ENCODE measurements at places on chromosomes 13 and 19.

GRCh38 chr19:38786572-38787265 is 2.3 kb upstream of the LGALS7B start:
- no peak for DNase-seq

GRCh38 chr13:74111399-74111798 is 22.8 kb downstream of the KLF12 start:
- no peak for DNase-seq

GRCh38 chr13:65336916-65337315 is 1893.2 kb downstream of the PCDH9 start:
- no peak for DNase-seq

DNA sequence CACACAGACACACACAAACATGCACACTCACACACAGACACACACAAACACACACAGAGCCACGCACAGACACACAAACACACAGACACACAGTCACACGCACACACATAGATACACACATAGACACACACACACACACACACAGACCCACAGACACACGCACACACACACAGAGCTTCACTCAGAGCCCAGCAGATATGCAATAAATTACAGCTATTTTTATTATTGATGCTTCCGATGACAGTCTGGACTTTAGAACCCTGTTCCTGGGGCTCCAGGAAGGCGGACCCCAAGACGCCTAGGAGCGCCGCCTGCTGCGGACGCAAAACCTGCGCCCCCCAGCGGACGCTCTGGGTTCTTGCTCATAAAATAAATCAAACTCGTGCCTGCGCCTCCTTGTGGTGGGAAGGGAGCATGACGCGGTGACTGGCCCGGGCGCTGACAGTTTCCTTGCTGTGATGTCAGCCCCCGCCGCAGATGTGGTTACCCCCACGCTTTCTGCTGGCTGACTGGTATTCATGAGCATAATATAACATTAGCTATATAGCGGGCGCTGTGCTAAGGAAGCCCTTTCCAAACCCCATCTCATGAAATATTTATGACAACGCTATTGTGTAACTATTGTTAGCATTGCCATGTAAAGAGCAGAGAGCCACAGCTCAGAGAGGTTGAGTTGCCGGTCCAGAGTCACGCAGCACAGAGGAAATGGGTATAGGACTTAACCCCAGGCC is 64.4 kb upstream of the TM9SF2 start:
- peak; percentile 82 for DNase-seq

- DNase-seq = no peak
These were observed 8.9 kb upstream of the AMER2 start for GRCh38 chr13:25180775-25181537.

DNA sequence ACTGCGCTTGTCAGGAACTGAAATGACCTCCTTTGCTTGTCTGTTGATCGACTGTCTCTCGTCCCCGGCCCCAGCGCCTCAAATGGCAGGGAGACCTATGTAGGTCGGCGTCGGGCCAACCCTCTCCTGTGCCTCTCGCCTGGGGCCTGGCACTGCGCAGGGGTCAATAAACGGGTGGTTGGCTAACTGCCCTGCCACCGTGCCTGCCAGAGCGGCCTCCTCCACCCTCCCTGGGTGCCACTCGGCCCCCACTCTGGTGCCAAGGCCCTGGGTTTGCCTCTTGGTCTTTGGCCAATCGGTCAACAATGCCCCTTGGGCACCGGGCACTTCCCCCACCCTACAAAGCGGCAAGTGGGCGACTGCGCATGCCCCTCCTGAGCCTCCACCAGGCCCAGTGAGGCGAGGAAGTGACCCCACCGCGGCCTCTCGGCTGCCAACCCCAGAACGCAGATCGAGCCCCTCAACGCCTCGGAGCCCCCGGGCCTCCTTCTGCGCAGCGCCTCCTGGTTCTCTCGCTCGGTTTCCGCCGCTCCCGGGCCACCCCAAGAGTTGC is 1.1 kb downstream of the KEAP1 start:
- DNase-seq = peak; percentile 66

- no peak for DNase-seq
These were observed 463.9 kb upstream of the MIR17HG start for GRCh38 chr13:90883592-90883991.

GRCh38 chr19:37989855-37990254 is 82.8 kb downstream of the SIPA1L3 start:
- no peak for DNase-seq

DNA sequence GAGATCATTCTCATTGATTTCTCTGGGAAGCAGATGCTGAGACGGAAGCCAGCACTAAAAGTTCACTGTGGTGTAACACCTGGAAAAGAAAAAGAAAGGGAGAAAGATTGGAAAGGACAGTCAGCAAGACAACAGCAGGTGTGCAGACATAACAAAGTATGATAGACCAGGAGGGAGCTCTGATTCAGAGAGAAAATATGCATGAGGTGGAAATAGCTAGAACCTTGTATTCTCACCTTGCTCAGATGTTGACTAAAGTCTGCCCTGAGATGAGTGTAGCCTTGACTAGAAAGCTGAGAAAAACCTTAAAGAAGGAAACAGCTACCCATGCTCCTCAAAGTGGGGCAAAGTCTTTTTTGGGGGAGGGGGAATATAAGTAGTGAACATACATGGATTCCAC is 1711.8 kb downstream of the EFNB2 start:
- no peak for DNase-seq

GRCh38 chr13:85321734-85322133 is 477.5 kb downstream of the SLITRK6 start:
- DNase-seq = no peak

DNA sequence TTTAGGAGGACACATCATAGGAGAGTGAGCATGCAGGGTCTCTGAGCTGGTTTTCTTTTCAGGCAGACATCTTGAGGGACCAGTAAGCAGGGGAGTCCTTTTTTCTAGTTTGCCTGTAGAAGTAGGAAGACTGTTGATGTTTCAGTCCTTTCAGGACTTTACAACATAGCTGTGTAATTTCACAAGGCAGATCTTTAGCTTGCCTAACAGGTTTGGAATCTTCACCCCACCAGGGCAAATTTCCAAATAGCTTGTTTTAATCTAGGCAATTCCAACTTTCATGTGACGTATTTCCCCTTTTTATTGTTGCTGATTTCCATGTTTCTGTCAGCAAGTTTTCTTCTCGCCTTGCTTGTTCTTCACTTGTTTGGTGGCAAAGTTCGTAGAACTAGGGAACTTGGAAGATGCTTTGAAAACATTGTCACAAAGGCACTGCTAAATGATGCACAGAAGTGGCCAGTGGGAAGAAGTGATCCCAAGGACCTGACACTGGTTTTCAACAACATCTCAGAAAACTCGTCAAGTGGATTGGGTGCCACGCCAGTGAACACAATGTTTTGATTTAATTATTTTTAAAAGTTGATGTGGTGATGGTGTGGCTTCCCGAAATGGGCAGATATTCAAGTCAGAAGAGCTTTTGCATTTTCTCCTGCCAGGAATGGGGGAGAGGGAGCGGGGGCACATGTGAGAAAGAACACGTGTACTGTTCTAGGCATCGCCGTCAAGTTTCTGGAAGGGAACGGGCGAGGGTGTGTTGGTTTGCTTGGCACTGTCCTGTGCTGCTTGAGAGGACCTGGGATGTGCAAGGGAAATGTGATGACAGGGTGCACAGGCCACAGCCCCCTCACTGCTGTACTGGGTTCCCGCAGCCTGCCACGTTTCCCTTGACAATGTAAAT is 418.6 kb downstream of the OXGR1 start:
- no peak for DNase-seq

DNA sequence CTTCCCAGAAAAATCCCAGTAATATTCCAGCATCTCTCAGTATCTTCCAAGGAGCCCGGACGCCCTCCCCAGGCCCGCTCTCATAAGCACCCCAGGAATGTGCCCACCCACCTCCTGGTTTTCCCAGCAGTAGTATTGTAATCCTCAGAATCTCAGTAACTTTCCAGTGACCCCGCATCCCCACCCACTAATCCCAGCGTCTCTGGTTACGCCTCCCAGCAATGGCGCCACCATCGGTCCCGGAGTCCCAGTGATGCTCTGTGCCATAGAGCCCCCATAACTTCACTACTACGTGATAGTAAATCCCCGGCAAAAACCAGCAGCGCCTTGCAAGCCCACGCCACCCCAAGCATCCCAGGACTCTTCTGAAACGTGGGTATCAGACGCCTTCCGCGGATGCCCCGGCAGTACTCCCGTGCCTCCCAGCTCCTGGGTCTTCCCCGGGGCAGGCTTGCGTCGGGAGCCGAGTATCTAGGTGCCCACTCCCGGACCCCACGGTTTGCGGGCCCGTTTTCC is 928 bp upstream of the PNPLA6 start:
- peak; percentile 75 for DNase-seq

DNA sequence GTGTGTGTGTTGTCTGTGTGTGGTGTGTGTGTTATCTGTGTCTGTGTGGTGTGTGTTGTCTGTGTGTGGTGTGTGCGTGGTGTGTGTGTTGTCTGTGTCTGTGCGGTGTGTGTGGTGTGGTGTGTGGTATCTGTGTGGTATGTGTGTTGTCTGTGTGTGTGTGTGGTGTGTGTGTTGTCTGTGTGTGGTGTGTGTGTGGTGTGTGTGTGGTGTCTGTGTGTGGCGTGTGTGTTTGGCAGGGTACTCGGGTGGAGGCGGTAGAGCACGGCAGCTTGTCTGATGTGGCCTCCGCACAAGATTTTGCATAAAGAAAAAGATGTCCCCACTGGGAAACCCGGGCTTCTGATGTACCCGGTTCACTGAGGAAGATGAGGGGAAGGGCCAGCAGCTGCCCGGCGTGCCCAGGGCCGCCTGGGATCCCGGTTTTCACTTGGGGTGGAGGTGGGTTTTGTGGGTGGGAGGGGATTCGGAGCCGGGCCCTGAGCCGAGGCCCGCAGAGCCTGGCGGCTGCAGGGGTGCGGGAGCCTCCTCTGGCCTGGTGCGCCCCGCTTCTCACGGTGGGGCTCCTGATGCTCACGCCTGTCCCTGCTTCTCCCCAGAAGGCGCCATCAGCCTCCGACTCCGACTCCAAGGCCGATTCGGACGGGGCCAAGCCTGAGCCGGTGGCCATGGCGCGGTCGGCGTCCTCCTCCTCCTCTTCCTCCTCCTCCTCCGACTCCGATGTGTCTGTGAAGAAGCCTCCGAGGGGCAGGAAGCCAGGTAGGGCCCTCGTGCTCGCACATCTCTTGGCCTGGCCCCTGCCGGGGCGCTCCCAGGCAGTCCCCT is 21.2 kb downstream of the HDGFL2 start:
- no peak for DNase-seq

DNA sequence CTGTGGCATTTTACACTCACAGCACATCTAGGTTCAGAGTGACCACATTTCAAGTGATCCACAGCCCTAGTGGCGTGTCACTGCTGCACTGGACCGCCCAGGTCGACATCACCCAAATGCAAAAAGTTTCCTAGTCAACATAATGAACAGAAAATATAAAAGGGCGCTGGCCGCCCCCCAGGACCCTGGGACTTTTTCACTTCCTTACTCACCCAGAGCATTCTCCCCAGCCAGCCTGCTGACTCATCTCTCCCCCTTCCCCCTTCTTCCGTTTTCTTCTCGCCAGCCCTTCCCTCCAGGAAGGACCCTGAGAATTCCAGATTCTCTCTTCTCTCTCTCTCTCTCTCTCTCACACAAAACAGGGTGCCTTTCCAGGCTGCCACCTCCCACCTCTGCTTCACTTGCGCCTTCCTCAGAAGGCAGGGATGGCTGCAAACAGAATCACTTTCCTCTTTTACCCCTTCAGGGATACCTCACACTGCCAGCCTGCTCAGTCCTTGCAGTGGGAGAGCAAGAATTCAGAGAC is 21.0 kb upstream of the GRWD1 start:
- DNase-seq = peak; percentile 1

DNA sequence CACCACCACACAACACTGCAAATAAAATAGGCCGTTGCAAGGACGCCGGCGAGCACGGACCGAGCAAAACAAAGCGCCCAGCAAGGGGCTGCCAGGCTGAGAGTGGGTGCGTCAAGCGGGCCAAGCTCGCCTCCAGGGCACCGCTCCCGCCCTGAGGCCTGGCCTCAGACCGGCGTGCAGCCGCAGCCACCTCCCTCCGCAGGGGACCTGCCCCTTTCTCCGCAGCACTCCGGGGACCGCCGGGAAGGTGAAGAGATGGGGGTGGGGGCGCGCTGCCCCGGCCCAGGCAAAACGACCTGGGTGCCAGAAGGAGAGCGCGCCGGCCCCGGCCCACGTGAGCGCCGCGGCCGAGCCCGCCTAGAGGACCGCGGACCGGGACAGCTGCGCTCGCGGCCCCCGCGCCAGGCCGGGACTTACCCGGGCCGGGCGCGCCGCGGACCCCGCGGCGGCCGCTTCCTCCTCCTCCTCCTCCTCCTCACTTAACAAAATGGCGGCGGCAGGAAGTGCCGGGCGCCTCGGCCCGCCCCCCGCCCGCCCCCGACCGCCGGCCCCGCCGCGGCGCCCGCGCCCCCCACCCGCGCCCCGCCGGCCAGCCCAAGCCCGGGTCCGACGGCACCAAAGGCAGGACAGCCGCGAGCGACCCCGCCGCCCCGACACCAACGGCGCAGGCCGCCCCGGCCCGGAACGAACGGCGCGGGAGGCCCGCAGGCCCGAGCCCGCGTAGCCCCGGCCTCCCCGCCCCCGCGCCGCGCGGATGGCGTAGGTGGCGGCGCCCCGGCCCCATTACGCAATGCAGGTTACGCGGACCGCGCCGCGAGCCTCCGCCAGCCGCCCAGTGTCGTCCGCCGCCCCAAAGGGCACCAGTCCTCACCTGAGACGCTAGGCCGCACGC is 674 bp downstream of the BRD4 start:
- peak; percentile 28 for DNase-seq

DNA sequence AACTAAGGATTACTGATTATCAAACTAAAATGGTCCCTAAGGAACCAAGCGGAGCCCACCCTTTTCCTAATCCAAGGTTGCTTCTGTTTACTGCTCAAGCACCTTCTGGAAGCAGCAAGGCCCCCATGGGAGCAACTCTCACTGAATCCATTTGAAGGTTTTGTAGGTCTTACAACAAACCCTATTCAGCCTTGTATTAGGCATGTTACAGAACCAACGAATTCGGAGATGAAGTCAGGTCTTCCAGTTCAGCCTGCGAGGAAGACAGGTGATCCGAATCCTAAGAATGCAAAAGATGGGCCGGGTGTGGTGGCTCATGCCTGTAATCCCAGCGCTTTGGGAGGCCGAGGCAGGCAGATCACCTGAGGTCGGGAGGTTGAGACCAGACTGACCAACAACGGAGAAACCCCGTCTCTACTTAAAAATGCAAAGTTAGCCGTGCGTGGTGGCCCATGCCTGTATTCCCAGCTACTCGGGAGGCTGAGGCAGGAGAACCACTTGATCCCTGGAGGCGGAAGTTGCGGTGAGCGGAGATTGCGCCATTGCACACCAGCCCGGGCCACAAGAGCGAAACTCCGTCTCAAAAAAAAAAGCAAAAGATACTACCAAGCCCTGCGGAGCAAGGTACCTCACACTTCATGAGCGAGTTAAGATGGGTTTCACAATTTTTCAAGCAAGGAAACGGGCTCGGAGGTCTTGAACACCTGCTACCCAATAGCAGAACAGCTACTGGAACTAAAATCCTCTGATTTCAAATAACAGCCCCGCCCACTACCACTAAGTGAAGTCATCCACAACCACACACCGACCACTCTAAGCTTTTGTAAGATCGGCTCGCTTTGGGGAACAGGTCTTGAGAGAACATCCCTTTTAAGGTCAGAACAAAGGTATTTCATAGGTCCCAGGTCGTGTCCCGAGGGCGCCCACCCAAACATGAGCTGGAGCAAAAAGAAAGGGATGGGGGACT is 609 bp downstream of the ZAR1L start:
- no peak for DNase-seq

- no peak for DNase-seq
These were observed 245.3 kb downstream of the ITGBL1 start for GRCh38 chr13:101697745-101698144.
